NCI-H446 (cell line): ENCODE measurements at places on chromosomes 12 and 14.

- DNase-seq, result no peak
Measured at GRCh38 chr14:61477712-61478462, 156.5 kb downstream of the PRKCH start.

DNA sequence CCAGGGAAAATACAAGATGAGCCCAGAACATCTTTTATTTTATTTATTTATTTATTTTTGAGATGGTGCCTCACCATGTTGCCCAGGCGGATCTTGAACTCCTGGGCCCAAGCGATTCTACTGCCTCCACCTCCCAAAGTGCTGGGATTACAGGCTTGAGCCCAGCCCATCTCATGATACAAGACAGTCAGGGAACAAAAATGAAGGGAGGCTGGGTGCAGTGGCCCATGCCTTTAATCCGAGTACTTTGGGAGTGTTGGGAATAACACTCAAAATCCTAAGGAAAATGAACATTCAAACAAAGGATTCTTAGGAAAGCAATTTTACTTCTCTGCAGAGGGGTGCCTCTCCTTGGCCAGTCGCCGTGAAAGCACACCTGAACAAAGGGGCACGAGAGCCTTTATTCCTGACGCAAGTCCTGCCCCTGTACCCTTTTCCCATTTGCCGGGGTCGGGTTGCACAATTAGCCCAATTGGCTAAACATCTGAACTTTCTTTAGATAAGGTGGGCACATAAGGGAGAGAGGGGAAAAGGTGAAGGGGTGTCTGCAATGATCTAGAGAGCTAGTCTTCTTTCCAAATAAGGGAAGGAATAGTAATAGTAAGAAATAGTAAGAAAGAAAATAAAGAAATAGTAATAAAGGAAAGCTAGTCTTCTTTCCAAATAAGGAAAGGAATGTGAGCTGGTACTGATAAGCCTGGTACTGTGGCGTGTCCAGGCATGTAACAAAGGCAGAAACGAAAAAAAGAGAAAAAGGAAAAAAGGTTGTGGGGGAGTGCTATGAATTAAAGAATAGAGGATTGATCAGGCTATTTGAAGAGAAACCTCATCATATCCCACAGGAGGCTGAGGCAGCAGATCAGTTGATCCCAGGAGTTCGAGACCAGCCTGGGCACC is 13.4 kb downstream of the NCAPD2 start:
- DNase-seq, result no peak

DNA sequence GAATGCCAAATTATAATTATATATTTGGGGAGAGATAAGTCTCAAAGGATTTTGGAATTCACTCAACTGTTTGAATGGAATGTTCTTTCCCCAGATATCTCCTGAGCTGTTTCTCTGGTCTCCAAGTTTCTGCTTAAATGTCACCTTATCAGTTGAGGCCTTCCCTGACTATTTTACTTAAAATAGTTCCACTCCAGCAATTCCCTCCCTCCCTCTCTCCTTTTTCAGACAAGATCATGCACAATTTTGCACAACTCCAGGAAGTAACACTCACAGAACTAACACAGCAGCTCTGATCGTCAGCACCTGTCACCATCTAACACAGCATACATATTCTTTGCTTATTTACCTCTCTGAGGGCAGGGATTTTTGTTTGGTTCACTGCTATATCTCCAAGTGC is 12.5 kb downstream of the BTG1 start:
- no peak for DNase-seq

DNA sequence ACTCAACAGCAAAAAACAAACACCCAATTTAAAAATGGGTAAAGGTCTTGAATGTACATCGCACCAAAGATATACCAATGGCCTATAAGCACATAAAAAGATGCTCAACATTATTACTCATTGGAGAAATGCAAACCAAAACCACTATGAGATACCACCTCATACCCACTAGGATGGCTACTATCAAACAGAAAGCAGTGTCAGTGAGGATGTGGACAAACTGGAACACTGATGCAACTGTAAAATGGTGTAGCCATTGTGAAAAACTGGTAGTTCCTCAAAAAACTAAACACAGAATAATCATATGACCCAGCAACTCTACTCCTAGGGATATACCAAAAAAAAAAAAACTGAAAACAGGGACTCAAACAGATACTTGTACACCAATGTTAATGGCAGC is 49.3 kb downstream of the CDK17 start:
- DNase-seq, result no peak

DNA sequence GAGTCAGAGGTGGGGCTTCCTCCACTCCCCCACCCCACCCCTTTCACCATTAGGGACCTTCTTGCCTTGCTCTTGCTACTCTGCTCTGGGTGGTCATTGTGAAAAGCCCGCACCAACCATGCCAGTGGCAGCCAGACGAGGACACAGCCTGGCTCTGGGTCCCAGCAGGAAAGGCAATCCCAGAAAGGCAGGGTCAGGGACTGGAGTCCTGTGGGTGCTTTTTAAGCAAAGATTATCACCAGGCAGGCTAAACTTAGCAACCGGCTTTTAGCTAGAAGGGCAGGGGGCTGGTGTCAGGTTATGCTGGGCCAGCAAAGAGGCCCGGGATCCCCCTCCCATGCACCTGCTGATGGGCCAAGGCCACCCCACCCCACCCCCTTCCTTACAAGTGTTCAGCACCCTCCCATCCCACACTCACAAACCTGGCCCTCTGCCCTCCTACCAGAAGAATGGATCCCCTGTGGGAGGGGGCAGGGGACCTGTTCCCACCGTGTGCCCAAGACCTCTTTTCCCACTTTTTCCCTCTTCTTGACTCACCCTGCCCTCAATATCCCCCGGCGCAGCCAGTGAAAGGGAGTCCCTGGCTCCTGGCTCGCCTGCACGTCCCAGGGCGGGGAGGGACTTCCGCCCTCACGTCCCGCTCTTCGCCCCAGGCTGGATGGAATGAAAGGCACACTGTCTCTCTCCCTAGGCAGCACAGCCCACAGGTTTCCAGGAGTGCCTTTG is 1.2 kb upstream of the GAPDH start:
- peak; percentile 69 for DNase-seq

DNA sequence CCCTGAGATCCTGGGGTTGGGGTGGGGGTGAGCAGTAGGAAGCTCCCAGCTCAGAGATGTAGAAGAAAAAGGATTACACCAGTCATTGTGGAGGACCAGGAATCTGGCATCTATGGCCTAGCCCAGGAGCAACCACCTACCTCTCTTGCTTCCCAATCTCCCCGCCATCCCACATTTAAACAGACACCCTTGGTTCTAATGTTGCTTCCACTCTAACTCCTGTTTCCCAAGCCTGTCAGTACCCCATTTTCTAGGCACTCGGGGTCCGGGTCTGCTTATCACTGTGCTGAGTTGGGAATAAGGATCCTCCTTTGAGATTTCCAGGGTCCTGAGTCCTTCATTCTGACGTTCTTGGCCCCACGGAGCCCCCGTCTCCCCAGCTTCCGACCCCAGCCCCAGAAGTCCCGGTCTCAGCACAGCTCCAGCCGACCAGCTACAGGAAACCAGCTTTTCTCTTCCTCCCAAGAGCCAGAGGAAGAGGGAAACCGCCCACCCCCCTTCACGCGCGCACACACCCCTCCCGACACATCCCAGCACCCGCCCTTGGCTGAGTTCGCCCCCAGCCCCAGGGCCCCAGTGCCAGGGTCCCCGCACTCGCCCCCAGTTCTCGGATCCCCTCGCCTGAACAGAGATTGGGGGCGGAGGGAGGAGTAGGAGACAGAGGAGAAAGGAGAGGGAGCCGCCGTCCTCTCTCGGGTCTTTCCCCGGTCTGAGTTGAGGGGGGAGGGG is 1.2 kb downstream of the ITGA5 start:
- DNase-seq, result no peak

DNA sequence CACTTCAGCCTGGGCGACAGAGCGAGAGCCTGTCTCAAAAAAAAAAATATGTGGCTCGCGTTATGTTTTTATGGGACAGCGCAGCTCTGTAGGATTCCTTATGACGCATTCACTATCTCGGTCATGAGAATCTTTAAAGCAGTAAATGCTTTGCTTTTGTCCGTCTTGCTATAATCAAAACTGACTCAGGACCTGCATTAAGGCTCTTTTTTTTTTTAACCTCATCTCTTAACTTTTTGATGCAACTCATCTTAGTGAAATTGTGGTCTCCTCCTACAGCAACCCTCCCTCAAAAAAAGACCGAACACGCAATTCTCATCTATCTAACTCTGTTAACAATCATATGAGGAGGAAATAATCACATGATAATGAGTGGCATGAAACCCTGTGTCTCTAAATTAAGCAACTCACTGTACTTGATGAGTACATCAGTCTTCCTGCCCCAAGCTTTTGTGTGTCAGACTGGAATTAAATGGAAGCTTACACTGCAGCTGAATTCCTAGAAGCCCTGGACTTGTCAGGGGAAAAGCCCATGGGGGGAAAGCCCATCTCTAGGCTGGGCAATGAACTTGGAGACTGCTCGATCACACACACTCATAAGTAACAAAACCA is 4.3 kb downstream of the P2RX4 start:
- no peak for DNase-seq

DNA sequence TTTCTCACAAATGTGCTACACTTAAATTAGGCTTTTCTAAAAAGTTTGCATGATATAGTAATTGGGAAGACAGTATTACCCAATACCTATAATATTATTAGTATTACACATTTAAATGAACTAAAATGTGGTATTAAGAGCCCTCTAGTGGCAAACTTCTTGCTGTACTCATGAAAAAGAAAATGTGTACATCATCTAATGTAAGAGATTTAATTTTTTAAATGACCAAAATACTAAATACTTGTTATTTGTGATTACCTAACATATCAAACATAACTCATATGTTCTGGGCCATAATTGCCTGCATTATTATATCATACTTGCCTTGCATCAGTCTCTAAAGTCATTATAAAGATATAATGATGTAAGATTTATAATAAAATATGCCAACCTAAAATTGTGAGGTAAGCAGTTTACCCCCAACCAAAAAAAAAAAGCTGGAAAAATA is 64.2 kb downstream of the DNAI7 start:
- DNase-seq, result no peak

GRCh38 chr12:24015833-24016160 is 66.3 kb upstream of the SOX5 start:
- no peak for DNase-seq

- DNase-seq, result no peak
Measured at GRCh38 chr14:44530475-44530874, 23.4 kb upstream of the FSCB start.

DNA sequence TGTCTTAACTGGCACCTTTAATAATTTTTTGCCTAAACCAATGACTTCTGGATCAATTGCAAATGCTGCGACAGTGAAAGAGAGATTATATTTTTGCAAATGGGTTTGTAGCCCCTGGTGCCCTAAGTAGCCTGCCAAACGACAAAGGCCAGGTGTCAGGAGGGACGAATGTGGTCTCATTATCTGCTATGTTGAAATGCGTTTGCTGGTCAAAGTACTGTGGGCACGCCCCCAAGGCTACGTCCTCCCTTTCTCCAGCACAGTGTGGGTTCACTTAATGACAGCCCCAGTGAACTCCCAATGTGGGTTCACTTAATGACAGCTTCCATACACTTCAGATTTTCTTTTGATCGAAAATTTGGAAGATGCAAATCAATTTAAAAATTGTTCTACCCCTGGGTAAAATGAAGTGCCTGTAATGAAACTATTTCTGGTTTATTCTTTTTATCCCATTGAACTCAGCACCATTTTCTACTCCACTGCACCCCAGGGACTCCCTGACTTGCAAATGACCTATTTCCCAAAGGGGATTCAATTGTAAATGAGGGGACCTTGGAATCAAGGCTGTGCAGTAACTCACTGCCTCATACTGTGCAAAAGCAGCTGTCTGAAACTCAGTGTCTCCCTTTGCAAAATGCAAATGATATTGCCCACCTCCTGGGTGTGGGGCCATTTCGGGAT is 1.4 kb downstream of the SERPINA11 start:
- no peak for DNase-seq

- no peak for DNase-seq
Measured at GRCh38 chr14:68734231-68734732, 58.6 kb downstream of the ZFP36L1 start.

DNA sequence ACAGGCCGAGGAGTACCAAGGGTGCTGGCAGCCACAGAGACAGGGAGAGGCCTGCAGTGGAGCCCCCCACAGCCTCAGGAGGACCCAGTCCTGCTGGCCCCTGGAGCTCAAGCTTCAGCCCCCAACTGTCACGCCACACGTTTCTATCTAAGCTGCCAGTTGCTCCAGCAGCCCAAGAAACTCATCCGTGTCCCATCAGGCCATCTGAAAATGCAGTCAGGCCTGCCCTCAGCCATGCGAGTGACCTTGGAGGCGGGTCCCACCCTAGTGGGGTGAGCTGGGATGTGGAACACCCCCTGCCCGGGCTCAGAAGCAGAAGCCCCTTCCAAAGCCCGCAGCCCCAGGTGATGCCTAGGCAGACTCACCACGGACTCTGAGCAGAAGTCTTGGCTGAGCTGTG is 158.9 kb downstream of the RIMBP2 start:
- no peak for DNase-seq

DNA sequence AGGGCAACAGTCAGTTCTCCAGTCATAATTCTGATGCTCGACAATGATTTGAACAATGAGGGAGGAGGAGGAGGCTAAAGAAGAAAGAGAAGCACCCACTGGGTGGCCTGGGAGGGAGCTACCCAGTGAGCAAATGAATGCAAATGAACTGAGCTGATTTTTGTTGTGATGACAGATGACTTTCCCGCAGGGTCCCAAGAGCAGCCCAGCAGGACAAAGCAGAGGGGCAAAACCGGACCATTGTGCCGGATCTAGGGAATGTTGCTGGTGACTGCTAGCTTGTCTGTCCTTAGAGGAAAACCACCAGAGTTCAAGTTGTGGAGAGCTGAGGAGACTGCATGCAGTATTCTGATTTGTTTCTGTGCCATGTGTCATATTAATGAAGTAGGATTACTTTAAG is 162.8 kb downstream of the MON2 start:
- no peak for DNase-seq

DNA sequence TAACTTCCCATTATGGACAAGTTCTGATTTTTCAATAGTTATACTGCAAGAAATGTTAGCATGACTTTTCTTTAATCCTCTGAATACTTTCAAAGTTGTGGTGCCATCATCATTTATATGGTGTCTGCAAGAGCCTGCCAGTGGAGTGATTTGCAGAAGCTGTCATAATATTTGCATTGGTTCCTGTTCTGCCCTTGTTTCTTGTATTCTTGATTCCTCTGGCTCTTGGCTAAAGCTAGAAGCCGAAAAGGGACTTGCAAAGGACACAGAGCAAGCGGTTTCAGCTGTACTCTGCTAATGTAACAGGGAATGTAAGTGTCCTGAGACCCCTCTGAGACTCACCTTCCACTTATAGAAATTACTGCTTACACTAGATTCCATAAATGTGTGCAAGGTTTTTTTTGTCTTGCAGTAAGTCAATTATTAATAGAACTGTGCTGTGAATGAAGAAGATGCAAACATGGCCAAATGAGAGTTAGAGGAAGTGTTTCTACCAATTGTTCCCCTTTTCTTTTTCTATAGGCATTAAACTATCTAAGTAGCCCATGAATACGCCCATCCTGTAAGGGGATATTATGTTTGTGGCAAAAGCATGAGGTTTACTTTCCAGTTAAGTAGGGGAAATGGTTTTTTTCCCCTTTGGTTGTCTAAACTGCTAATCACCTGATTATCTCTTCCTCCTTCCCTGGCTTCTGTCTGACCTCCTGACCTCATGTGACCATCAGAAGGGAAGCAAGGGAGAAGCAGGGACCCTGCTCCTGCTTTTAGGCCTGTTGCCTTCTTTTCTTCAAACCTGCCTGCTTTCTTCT is 5.3 kb downstream of the DYRK4 start:
- DNase-seq, result no peak
